ENCODE measurements at places on chromosomes 12 and 14.

- DNase-seq = no peak
Observed at GRCh38 chr12:93738199-93739058, 61.3 kb downstream of the CRADD start.

- DNase-seq = no peak
Observed at GRCh38 chr12:89539426-89540223, 13.8 kb upstream of the POC1B start.

GRCh38 chr12:55931317-55931779 lies 386 bp downstream of the DGKA start:
- no peak for DNase-seq

GRCh38 chr12:81809113-81809777 lies 50.1 kb upstream of the PPFIA2 start:
- DNase-seq = no peak

DNA sequence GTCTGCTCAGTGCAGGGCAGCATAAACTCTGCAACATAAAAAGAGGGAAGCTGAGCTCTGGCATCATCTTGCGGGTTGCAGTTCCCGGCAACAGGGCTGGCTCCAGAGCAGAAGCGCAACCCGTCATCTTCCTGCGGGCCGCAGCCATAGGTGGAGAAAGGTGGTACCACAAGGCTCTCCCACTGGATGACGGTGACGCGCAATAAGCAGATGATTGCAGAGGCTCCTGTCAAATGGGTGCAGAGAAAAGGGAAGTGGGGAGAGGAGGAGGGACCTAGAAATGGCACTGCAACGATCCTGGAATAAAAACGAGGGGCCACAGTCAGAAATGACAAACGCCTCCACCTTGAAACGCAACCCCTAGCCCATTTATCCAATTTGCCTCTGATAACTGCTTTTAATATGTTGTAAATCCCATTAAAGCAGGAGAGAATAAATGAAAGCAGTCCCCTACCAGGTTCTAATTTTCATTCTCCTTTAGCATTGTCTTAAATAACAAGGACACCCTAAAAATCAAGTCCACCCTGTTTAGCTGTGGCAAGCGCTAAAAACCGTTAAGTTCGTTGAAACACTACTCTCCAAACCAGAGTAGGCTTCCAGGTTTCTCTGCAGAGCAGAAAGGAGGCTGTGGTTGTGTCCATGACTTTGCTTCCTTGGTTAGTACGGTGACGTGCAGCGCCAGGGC lies 30.9 kb upstream of the TUBA1C start:
- no peak for DNase-seq

DNA sequence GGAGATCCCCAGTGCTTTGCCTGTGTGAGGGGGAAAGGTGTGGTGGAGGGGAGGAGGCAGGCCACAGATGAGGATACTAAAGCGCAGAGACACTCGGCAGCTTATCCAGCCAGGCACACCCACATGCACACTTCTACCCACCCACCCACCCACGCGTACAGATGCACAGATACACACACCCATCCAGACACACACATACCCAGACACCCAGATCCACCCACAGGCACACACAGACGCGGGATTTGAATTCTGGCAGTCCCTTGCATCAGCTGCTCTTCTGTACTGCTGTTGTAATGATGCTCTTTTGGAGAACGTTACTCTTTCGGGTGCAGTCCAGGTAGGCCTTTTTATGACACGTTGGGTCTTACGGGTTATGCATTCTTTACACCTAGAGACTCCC lies 55.7 kb upstream of the RD3L start:
- no peak for DNase-seq

- no peak for DNase-seq
Observed at GRCh38 chr14:43872752-43873655, 634.1 kb downstream of the FSCB start.

All from fibroblast of skin of left quadriceps (primary cell).